Immature natural killer cell (primary cell): ENCODE measurements at places on chromosomes 7 and 10. TPM values are rescaled to one million over a fixed set of nuclear protein-coding genes. Genes with fewer than 3 reads are reported as not detected.

The CNTNAP2 gene
- not detected for polyA plus RNA-seq

The NOS3 gene
- polyA plus RNA-seq = 4.9 TPM

The SPDYE2 gene
- polyA plus RNA-seq = 0.86 TPM

The TMEM254 gene
- 24.5 TPM for polyA plus RNA-seq

The CNPY1 gene
- not detected for polyA plus RNA-seq

The ENTPD7 gene
- 2.8 TPM for polyA plus RNA-seq

The AKR1E2 gene
- not detected for polyA plus RNA-seq

The EMX2 gene
- polyA plus RNA-seq = not detected

The ADAM22 gene
- polyA plus RNA-seq = not detected

The FXYD4 gene
- not detected for polyA plus RNA-seq

The IL15RA gene
- polyA plus RNA-seq = 7.4 TPM

The HTR7 gene
- not detected for polyA plus RNA-seq

The TMEM130 gene
- polyA plus RNA-seq = not detected

The GBX1 gene
- polyA plus RNA-seq = not detected

The PON3 gene
- polyA plus RNA-seq = 0.39 TPM

The PON1 gene
- polyA plus RNA-seq = not detected

The SOSTDC1 gene
- not detected for polyA plus RNA-seq

The GNGT1 gene
- polyA plus RNA-seq = not detected

The FAM149B1 gene
- polyA plus RNA-seq = 4.5 TPM

The LIPJ gene
- polyA plus RNA-seq = 0.16 TPM

The STAMBPL1 gene
- 4.2 TPM for polyA plus RNA-seq

The POM121C gene
- polyA plus RNA-seq = 3.8 TPM

The FKBP6 gene
- polyA plus RNA-seq = not detected

The TRIM50 gene
- polyA plus RNA-seq = not detected

The SFRP5 gene
- polyA plus RNA-seq = not detected

The FFAR4 gene
- polyA plus RNA-seq = not detected
